Brain pericyte (primary cell): ENCODE measurements at places on chromosomes 2 and 18.

GRCh38 chr2:222057347-222058073, 241.3 kb downstream of the PAX3 start:
- no peak for DNase-seq

DNA sequence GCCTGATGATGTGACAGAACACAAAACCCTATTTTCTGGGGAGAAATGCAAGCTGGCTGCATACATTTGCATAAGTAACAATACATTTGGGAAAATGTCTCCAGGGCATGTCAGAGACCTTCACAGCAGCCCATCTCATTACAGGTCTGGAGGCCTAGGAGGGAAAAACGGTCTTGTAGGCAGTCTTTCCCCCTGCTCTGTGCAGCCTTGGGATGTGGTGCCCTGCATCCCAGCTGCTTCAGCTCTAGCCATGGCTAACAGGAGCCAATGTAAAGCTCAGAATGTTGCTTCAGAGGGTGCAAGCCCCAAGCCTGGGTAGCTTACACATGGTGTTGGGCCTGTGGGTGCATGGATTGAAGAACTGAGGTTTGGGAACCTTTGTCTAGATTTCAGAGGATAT, 133.0 kb downstream of the CCDC178 start:
- DNase-seq: no peak

GRCh38 chr2:70796262-70796661, 5.8 kb upstream of the FIGLA start:
- no peak for DNase-seq

DNA sequence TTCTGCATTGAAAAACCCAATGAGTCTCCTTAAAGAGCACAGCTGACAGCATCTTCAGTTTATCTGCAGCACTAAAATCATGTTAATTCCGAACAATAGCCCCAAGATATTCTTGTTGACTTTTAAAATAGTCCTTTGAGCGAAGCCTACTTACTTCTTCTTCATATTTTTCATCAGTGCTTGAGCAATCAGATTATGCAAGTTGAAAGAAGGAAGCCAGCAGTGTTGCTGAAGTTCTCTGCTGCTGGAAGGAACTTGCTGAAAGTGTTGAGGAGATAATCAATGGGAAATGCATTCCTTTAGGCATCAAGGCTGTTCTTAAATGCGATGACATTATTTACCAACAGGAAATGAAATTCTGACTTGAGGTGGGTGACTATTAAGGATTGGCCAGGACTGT, 105.9 kb upstream of the SNTG2 start:
- no peak for DNase-seq

- DNase-seq: no peak
Measured at GRCh38 chr2:4914551-4914950, 777.6 kb upstream of the SOX11 start.

- DNase-seq: no peak
Measured at GRCh38 chr2:129203331-129203730, 776.1 kb upstream of the RAB6C start.

GRCh38 chr2:32798829-32799228, 147.9 kb upstream of the LTBP1 start:
- no peak for DNase-seq

- no peak for DNase-seq
Measured at GRCh38 chr2:189439342-189439741, 1.9 kb upstream of the WDR75 start.

DNA sequence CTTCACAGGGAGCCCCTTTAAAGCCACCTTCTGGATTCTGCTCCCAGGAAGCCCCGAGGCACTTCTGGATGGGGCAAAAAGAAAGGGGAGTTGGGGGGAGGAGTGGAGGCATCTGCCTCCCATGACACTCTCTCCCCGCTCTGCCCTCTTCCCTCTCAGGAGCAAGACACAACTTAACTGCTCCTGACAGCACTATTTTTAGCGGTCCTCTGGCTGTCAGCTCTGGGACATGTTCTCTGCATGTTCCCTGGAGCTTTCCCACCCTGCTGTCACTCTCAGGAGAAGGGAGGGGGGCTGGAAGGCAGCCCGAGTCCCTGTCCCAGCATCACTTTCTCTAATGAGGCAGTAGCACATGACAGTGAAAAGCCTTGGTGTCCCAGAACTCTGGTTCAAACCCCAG, 32.3 kb downstream of the PLB1 start:
- no peak for DNase-seq

- DNase-seq: no peak
Measured at GRCh38 chr2:49807689-49808088, 653.4 kb upstream of the FSHR start.
